Activated CD4-positive, alpha-beta T cell treated with anti-CD3 and anti-CD28 coated beads, Interleukin-2, amount 50 U/mL, for 24 hours (primary cell): ENCODE measurements at places on chromosomes 6 and 20.

DNA sequence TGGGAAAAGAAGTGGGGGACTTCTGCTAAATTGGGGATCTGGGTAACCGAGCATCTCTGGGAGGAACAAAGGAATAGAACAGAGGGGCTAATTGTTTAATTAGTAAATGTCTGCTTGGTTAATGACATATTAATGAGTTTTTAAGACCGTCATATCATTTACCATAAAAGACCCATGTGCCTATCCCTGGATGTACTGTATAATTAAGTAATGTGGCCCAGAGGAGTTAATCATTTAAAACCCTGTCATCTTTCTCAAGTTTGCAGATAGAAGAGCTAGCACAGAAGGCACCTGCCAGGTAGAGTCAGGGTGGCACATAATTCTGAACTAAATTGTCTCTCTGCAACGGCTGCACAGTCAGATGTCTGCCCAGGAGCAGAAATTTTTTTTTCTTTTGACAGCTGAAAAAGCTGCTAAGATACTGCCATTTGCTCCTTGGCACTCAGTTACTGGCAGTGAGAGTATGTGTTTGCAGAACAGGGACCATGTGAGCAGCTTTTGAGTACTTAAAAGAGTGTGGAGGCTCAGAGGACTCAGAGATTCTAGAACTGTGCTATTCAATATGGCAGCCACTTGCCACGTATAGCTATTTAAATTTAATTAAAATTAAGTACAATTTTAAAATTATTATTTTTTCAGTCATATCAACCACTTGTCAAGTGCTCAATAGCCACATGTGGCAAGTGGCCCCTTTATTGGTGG is 202.7 kb upstream of the SLC35B3 start:
- DNase-seq, result no peak

- no peak for DNase-seq
Measured at GRCh38 chr6:38364127-38364526, 275.6 kb downstream of the BTBD9 start.

GRCh38 chr20:6524305-6524704 is 243.2 kb upstream of the BMP2 start:
- DNase-seq, result no peak

DNA sequence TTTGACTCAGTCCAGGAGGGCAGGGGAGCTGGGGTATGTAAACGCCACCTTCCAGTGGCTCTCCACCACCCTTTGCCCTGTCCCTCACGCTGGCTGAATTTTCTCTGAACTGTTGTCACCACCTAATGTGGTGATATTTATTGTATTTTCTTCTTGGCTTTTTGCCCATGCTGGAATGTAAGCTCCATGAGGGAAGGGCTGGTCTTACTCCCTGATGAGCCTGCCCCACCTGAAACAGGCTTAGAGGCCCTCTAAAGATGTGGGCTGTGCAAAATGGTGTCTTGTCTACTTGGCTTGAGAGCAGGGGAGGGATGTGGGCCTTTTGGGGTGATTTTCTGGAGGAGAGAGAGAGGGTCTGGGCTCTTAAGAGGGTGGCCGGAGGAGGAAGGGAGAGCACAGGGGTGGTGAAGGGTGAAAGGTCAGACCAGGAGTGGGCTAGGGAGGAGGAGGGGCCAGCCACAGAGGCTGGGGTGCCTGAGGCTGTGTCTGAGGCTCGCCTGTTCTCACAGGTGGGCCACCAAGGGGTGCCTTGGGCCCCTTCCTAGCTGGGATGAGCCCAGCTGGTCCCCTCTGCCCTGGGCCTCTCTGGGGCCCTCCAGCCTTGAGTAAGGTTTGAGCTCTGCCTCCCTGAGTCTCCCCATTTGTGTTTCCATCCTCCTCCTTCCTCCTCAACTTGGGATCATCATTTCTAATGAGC is 37.3 kb downstream of the SPDEF start:
- DNase-seq, result no peak

DNA sequence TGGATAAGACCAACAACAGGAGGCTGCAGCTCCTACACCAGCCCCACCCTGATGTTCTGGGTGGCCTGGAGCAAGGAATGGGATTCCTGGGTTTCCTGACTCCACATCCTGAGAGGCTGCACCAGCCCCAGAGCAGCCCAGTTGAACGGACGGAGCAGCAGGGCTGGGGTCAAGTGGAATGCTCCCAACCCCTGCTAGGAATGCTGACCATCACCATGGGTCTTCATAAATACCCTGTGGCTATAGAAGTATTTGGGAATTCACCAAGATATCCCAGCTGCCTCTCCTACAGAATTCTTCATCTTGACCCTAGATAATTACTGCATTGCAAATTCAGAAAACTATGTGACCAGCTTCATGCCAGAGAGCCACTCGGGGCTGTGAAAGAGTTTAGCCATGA is 180.3 kb downstream of the THBS2 start:
- DNase-seq, result no peak

DNA sequence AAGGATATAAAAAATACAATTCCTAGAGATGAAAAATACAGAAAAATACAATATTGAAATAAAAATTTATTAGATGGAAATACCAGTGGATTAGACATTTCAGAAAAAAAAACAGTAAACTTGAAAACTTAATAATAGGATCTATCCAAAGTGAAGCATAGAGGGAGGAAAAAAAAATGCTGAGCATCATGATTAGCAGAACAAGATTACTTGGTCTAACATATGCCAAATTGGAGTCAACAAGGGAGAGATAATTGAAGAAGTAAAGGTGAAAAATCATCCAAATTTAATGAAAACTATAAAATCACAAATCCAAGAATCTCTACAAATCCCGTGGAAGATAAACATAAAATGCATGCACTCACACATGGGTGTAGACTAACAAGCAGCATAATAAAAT is 166.2 kb upstream of the BMP5 start:
- no peak for DNase-seq

- no peak for DNase-seq
Measured at GRCh38 chr6:150169609-150170008, 26.8 kb downstream of the PPP1R14C start.

DNA sequence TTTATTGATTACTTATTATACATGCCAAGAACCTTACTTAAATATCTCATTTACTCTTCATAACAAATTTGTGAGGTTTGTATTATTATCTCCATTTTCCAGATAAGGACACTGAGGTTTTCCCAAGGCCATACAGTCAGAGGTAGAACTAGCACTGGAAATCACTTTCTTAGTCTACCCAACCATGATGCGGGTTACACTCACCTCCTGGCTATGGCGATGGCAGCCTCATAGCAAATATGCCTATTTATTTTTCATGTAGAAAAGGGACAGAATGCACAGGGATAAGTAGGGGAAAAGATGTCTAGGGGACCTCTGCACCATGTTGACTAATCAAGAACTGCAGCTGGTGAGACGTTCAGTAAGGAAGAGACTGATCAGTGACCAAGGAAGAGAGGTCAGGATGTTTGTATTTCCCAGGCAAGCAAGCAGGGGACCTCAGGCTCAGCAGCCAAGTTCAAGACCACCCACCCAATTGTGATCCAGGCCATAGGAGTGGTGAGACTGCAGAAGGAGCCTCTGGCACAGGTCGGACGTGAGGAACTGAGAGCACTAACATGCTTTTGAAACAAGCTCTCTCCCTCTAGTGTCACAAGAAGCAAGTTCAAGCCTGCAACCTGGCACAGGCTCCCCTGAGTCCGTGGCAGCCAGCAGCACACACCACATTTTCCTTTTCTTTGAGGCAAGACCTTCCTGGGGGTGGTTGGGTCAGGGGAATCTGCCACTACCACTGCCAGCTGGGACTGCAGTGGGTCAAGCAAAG is 97.8 kb downstream of the GMPR start:
- DNase-seq, result no peak

- DNase-seq, result no peak
Measured at GRCh38 chr6:164404812-164405488, 904.5 kb downstream of the C6orf118 start.

DNA sequence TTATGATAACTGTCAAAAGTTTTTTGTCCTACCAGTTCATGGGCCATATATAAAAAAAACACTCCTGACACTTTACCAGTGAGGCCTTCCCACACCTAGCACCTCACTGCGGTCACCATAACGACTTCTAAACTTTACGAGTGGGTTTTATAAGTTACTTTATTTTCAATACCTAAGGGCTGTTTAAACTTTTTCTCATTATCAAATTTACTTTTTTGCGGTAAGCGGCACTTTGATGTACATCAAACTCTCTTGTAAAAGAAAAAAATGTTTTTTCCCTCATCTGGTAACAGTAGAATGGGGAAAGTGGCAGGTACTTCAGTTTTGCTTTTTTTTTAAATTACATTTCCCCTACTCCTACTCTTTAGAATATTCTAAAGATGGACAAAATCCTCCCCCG is 36.2 kb downstream of the FYN start:
- no peak for DNase-seq

- no peak for DNase-seq
Measured at GRCh38 chr6:157283900-157284737, 39.2 kb downstream of the TMEM242 start.
